ENCODE measurements at places on chromosomes 2 and 18. TPM values are rescaled to one million over a fixed set of nuclear protein-coding genes. Genes with fewer than 3 reads are reported as not detected.

DNA sequence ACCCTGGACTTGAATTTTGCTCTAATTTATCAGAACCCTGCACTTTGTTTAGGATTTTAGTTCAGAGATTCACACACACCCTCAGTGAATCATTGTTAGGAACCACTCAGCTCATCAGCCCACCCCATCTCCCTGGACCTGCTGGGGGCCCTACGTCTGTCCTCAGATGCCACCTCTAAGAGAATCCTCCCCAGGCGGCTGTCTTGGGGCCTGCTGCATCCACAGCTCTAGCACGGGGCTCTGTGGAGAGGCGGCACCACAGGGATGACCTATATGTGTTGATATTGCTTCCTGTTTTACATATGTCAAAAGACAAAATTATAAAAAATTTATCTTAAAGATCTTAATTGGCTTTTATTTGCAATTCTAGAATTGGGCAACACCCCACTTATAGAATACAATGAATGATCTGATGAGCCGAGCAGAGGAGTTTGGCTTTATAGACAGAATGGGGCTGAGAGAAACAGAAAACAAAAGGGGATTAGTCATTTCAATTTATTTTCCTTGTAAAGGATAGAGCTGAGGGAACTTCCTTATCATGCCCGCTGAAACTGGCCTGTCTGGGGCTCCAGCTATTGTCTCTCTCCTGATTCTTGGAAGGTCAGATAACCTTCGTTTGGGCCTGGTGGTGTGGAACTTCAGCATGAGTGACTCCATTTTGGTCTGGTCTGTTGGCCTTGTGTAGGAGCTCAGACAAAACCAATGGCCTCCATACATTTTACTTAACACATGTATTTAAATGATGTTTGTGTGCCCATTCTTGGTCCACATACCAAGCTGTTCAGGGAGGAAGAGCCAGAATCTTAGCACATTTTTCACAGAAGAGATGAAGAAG is 1.4 kb downstream of the MYO7B start:
- no peak for DNase-seq

- DNase-seq: no peak
These were observed 91.9 kb downstream of the CABYR start for GRCh38 chr18:24230766-24231165.

- DNase-seq: no peak
These were observed 287.1 kb upstream of the MGAT5 start for GRCh38 chr2:133966720-133967304.

- peak; percentile 37 for DNase-seq
These were observed 139.9 kb downstream of the LRRC30 start for GRCh38 chr18:7370802-7371201.

DNA sequence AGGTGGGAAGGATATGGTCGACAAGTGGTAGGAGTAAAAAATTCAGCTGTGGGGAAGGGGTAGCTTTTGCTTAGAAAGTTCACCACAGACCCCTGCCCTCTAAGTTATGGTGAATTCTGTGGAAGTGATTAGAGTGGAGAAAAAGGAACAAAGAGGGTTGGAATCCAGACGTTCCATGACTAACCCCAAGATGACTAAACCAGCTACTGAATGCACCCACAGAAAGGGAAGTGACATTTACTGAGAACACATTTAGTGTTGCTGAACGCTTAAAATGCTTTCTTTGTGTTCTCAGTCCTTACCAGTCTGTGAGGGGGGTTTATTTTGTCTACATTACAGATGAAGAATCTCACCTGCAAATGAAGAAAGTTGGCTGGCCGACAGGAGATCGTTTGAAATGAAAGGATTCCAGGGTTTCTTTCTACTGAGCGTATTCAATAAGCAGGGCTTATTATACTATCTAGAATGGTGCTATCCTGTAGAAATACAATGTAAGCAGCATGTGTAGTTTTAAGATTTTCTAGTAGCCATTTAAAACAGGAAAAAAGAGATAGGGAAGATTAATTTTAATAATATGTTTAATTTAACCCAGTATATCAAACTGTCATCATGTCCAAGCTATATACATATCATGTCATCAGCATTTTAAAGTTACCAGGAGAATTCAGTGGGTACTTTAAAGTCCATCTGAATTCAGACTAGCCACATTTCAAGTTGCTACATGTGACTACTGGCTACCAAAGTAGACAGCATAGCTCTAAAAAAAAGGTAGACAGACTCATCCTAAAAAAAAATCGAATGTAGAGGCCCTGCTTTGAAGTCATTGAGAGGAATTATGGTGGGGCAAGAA is 60.1 kb downstream of the LIMS1 start:
- DNase-seq: no peak

GRCh38 chr2:241083091-241083415 is 19.0 kb downstream of the MTERF4 start:
- no peak for DNase-seq

GRCh38 chr2:1800716-1801388 is 56.5 kb upstream of the PXDN start:
- no peak for DNase-seq

- DNase-seq: no peak
These were observed 40.5 kb downstream of the IRS1 start for GRCh38 chr2:226758921-226759640.

GRCh38 chr18:77087393-77088141 is 45.0 kb downstream of the MBP start:
- peak; percentile 86 for DNase-seq

DNA sequence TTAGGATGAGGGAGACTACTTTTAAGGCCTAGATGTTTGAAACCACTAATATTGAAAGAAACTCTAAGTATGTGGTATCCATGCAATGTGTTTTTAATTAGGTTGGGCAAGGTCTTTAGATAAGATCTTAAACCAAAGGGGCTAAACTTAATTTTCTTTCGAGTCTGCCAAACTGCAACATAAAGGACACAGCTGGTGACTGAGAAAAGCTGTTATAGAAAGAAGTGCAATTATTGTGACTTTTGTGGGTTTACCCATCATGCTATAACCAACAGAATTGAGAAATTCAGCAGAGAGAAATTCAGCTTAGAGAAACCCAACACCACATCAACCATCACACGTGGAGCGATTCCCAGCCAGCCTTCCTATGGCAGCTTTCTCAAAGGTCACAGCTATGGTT is 119.5 kb upstream of the LMAN1 start:
- no peak for DNase-seq

- no peak for DNase-seq
These were observed 140.6 kb upstream of the DNMT3A start for GRCh38 chr2:25482341-25482740.

DNA sequence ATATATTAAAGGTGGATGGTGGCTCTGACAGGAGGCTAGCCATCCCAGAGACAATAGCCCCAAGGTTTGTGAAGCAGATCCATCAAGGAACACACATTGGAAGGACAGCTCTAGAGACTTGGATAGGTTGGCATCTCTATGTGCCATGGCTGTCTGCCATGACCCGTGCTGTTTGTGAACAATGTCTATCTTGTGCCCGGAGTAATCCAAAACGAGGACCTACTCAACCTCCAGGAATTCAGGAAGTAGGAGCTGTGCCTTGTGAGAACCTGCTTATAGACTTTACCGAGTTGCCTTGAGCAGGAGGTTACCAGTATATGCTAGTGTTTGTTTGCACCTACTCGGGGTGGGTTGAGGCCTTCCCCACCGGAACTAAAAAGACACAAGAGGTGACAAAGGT is 43.1 kb upstream of the SELENOI start:
- no peak for DNase-seq

DNA sequence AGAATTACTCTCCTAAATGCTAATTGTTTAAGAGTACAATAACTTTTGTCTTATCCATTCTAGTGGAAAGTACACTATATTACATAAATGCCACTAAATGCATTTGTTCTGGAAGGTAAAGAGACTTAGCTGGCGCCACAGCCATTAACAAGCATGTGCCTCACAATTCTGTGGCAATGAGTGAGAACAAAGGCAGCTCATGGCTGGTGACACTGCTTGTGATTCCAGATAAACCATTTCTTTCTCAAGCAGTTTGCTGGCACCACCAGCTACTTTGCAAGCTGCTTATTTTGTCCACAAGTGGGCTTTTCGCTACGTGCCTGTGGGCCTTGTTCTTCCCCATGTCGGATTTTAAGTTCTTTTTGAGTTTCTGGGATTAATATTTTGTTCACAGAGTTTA is 147.6 kb upstream of the SMAD7 start:
- DNase-seq: no peak

The GPR55 gene
- total RNA-seq: 1.6 TPM

The MC4R gene
- not detected for total RNA-seq

The TRABD2A gene
- total RNA-seq: 2.2 TPM

The YWHAQ gene
- total RNA-seq: 327 TPM

The RIT2 gene
- total RNA-seq: not detected

All from hepatocyte (in vitro differentiated cells).